ENCODE measurements at places on chromosomes 2 and 18.

DNA sequence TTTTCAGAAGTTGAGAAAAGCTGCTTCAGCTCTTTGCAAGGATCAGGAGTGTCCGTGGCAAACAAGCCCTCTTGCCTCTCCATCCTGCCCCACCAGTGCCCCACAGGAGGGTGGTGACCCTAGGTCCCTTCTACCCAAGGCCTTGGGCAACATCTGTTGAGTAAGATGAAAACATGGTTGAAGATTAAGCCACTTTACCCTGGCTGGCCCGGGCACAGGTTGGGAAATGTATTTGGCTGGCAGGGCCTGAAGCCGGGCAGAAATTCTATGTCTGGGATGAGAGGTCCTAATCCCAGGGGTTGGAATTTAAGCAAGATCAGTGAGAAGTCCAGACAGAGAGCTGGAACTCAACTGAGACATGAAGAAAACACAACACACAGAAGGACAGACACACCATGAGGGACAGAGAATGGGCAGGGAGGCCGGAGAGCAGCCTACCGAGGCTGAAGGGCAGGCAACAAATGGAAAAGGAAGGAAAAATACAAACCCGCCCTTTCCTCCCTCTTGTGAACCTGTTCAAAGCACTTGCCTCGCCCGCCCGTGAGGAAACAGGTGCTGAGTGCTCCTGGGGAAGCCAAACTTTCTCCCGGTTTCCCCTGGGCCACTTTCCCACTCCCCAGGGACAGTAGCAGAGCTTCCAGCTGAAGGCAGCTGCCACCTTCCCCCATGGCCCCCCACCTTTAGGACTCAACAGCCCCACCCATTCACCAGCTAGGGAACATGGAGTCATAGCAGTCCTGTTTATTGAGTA lies 86.1 kb downstream of the TNS1 start:
- DNase-seq: no peak

- DNase-seq: no peak
Observed at GRCh38 chr2:229160180-229160579, 110.9 kb downstream of the PID1 start.

DNA sequence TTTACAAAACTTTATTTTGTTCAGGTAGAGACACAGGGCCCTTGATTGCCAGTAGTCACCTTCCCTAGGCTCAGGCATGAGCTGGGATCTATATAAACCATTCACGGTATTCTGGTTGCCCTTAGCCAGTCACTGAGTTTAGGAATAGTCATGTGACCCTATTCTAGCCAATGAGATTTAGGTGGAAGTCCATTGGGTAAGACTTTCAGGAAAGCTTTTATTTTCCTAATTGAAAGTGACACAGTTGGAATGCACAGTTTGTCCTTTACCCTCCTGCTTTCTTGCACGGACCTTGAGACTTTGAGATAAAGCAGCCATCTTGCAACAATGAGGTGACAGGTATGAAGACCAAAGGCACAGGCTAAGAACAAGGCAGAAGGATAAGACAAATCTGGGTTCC lies 21.5 kb downstream of the SLC4A5 start:
- no peak for DNase-seq

GRCh38 chr2:13779996-13780395 lies 852.5 kb upstream of the LRATD1 start:
- DNase-seq: no peak

DNA sequence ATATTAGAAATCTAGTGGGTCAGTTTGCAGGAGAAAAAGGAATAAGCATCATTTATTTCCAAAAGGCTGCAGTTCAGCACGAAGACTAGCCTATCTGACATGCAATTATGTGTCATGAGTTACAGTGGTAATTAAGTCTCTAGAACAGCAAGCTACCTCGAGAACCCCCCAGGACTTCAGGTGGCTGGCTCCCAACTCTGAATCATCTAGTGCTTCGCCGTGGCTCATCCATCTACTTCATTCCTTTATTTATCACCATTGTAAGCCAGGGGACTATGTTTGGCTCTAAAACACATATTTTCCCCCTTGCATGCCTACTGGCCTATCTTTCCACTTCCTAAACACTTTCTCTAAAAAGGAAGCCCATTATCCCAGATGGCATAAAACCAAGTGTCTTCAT lies 121.6 kb downstream of the TXNL1 start:
- no peak for DNase-seq

DNA sequence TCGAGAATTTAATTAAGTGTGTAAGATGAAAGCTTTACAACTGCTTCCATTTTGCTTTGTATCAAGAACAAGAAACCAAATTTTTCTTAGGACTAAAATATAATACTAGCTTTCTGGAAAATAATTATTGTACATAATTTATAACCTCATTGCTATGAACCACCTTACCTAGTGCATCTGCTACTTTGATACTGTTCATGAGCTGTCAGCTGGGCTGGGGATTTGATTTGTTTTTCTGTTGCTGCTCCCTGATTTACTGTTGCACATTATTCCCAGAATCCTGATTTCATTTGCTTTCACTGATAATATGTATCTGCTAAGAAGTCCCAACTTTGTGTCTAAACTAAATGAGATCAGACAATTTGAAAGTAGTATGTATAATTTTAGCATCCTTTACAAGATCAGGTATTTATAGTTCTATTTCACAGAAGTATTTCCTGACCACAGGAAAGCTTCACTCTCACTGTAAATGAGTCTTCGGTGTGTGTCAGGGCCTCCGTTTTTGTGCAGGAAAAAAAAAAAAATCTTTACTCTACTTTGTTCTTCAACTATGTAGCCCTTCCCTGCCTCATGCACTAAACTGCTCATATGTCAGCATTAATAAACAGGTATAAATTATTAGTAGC lies 105.6 kb upstream of the CCDC150 start:
- no peak for DNase-seq

- DNase-seq: no peak
Observed at GRCh38 chr2:224716921-224717320, 756 bp upstream of the CCDC195 start.

- peak; percentile 57 for DNase-seq
Observed at GRCh38 chr2:196453613-196454047, 185.9 kb upstream of the CCDC150 start.

DNA sequence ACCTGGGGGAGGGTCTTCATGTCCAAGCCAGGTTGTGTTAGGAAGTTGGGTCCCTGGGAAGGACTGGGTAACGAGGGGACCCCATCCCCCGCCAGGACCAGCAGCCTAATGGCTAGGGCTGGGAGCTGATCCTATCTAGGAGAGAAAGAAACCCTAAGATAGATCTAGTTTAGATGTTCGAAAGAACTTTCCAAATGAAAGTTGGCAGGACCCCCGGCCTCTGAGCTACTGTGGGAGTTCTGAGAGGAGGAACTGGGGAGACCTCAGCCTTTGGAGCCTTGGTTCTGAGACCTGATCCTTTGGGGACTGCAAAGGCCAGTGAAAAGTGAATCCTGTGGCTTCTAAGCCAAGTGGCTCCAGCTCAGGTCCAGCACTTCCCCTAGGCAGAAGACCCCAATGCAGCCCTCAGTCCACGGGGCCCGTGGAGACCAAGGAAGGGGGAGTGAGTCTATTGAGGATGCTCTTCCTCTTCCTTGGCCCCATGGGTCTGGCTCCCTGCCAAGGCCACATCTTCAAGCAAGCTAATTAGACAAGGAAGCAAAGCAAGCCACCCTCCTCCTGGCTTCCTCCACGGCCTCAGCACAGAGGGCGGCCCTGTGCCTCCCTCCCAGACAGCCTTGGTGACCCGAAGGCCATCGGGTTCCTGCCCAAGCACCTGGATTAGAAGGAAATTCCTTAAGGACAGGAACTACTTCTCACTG lies 23.5 kb downstream of the CCT7 start:
- no peak for DNase-seq

GRCh38 chr2:71454221-71455010 lies 1.1 kb downstream of the DYSF start:
- DNase-seq: no peak

DNA sequence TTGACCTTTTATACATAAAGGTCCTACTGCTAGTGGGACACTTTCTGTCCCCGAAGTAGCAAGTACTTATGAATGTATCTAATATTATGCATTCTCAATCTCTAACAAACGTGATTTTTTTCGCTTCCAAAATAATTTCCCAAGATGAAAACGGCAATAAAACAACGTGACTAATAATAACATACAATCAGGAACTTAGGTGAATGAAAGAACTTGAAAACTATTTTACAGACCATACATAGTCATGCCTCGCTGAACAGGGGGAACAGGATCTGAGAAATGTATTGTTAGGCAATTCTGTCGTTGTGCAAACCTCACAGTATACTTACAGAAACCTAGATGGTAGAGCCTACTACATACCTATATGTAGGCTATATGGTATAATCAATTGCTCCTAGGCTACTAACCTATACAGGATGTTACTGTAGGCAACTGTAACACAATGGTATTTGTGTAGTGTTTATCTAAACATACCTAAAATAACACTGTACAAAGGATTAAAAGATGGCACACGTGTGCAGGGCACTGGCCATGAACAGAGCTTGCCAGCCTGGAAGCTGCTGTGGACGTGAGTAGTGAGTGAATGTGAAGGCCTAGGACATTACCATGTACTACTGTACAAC lies 2.5 kb downstream of the RTN4 start:
- peak; percentile 37 for DNase-seq

DNA sequence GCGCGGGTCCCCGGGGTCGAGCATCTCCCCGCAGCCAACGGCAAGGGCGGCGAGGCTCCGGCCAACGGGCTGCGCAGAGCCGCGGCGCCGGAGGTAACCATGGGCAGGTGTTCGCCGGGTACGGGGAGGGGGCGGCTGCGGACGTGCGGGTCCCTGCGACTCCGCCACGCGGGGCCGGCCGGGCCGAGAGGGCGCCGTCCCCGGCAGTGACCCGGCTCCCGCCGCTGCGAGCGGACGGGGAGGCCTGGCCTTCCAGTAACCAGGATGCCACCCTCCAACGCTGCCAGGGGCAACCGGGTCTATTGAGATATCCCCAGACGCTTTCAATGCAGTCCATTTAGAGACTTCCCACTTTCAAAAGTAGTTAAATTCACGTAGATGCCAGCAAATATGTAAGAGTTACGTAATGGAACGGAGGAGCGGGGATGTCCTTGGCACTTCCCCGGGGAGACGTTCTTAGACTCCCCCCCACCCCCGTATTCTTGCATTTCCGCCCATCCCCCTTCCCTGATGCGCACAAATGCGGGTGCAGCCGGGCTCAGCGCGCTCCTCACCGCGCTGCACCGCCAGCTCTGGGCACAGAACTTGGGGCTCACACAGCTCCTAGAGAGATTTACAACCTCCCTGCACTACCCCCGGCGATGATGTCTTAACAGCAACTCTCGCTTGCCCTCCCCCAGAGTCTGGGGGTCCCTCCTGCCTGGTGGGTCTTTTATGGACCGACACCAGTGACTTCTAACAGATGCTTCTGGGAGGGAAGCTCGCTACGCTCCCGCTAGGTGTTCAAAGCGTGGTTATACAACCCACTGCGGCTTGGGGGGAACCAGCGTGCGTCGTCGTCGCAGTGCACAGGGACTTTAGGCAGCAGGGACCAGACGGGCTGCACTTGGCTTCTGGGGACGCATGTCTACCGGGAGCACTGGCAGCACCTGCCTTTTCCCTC lies 657 bp downstream of the SGPP2 start:
- no peak for DNase-seq

- DNase-seq: no peak
Observed at GRCh38 chr2:23363831-23364230, 21.1 kb upstream of the KLHL29 start.

DNA sequence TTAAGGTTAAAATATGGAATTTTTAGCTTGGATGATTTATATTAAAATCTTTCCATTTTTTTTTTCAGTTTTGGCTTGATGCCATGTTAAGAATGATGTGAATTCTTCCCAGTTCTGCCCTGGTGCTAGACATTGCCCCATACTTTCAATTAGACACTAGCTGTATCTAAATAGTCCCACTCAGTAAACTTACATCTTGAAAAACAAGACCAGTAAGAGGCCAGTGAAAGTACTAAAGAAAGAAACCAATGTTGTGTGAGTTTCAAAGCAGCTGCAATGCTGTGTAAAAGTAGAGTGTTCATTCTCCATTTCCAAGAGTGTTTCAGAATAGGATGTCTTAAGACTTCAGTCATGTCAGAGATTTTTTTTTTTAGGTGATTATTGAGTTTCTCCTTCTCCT lies 40.0 kb upstream of the CYBRD1 start:
- no peak for DNase-seq

DNA sequence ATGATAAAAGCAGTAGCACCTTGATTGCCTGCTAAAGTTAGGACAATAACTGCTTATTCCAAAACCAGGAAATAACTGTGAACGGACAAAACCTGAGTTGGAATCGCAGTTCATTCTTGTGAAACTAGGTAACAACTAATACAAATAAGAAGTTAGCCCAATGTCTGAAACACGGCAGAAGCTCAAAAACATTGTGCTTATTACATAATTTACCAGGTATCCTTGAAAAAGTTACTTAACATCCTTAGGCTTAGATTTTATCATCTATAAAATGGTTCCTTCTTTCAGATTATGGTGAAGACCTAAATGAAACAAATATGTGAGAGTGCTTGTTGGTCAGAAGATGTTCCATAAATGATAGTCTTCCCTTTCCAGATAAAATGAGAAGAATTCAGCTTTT lies 32.4 kb downstream of the RTN4 start:
- no peak for DNase-seq
